Stimulated activated naive CD4-positive, alpha-beta T cell treated with Interleukin-2 at 50 U/mL for 16 hours (primary cell): ENCODE measurements at places on chromosomes 5 and 9.

- no peak for DNase-seq
These were observed 25.9 kb upstream of the AP3B1 start for GRCh38 chr5:78320401-78320800.

DNA sequence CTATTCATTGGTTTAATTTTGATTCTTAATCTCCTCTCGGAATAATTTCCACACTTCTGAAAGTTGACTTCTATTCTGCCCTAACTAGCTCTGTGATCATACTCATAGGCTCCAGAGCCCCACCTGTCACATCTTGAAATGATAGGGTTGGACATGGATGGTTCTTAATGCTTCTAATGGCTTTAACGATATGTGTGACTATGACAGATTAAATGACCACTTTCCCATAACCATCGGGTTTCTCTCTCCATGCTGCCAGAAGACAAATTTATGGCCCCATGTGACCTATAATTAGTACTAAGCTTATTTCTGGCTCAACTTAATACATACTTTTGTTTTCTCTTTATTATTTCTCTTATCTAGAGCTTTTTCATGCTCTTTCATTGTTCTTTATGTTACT is 251.1 kb upstream of the TUT7 start:
- no peak for DNase-seq

DNA sequence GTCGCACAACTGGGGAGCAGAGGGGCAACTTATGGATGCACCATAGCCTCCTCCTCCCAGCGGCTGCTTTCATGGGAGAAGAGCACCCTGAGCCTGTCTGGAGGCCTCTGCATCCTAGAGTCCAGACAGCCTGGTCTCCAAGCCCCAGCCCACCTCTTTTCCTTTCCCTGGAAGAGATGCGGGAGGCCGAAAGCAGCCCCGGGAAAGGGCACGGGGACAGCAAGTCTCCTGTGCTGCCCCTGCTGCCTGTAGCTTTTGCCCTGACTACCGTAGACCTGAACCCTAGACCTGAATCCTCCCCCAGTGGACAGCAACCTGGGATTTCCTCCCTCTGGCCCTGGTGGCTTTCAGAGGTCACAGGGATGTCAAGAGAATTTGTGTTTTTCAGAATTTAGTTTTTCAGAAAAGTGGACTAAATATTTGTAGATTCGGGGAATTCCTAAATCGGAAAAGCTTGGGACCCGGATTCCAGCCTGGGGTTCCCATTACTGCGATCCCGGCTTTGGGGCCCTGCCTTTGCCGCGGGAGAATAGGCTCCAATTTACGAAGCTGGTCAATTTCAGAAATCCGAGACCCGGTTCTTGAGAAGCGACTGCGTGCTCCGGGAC is 4.3 kb upstream of the PITX1 start:
- no peak for DNase-seq

DNA sequence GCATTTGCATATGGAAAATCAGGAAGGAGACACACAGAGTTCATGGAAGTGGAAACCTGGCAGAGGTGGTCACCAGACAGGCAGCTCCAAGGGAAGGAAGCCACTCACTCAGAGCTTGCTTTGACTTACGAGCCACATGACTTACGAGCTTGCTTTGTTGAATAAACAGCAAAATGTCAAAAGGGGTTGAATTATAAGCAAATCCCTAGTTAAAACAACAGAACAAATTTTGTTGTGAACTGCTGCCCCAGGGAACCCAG is 164.3 kb downstream of the SYK start:
- DNase-seq: no peak

- no peak for DNase-seq
These were observed 255.5 kb downstream of the TRIM32 start for GRCh38 chr9:116942593-116943061.

- DNase-seq: no peak
These were observed 6.6 kb downstream of the NINJ1 start for GRCh38 chr9:93127395-93127911.

DNA sequence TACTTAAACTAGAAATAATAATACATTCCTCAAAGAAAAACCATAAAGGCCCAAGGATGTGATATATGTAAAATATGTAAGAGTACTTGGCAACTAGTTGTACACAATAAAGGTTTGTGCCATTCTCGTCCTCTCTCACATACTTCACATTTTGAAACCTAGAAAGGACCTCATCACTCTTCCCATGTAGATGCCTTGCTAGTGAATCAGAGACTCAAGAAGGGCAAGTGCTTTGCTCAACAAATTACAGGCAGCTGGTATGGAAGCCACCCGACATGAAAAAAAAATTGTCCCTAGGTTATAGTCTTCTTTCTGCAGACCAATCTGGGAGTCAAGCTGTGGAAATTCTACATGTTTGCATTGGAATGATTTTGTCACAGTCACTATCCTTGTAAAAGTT is 31.7 kb downstream of the ADRB2 start:
- no peak for DNase-seq

DNA sequence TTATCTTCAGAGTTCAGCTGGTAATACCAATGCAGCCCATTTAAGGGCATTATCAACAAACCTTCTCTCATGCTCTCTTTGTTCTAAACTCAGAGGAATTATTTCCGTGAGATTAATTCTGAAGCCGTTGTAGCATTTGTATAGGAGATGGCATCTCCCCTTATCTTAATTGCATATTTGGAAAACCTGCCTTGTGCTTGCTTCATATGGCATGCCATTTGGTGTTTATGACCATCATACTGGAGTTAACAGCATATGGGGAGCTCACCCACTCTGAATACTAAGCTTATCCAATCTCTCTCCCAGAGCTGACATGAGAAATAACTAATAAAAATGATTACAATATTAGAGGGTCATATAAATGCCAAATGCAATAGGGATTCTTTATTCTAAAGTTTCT is 243.2 kb downstream of the BRINP1 start:
- no peak for DNase-seq

DNA sequence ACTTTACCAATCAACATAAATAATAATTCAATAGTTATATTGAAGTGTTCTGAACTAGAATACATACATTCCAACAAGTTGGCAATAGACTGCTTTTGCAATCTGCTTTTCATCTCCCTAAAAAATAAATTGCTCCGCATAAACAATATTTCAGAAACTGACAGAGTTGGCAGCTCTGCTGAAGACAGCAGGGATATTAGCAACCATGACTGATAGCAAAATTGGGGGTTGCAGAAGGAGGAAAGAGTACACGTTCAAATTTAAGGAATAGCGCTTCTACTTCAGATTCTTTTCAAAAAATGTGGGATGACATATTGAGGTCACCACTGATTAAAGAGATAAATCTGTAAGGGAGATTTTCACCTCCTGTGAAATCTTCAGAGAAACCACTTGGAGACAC is 521.2 kb downstream of the DTWD2 start:
- no peak for DNase-seq
